ENCODE measurements at places on chromosomes 12 and 14.
A peak's percentile ranks its signal among the peaks of the same experiment; 100 is the strongest.

GRCh38 chr12:103765322-103765721 is 75.7 kb downstream of the NT5DC3 start:
- DNase-seq: no peak

- no peak for DNase-seq
Measured at GRCh38 chr12:5713599-5714081, 231.4 kb downstream of the ANO2 start.

GRCh38 chr14:71964716-71965115 is 32.5 kb downstream of the RGS6 start:
- DNase-seq: no peak

GRCh38 chr12:50633955-50634354 is 129.2 kb downstream of the DIP2B start:
- DNase-seq: peak; percentile 34

DNA sequence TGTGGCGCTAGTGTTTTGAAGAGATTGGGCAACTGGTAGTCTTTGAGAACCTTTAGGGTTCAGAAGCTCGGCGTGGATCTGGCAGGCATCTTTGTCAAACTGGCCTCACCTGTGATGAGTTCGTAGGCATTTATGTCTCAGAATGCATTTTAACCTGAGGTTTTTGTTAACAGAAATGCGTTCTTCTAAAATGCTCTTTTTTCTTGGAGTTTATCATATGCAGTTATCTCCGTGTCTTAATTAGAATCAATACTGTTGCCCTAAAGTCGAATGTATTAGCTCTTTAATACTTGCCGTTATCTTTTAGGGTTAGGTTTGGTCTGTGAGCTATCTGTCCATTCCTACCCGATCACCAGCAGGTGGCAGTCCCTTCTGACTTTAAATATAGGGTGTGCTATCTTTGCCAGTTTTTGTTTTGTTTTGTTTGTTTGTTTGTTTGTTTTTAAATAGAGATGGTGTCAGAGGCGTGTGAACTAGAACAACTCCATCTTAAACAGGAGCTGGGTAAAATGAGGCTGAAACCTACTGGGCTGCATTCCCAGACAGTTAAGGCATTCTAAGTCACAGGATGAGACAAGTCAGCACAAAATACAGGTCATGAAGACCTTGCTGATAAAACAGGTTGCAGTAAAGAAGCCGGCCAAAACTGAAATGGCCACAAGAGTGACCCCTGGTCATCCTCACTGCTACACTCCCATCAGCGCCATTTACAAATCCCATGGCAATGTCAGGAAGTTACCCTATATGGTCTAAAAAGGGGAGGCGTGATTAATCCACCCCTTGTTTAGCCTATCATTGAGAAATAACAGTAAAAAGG is 1.4 kb downstream of the ATF1 start:
- peak; percentile 44 for DNase-seq

DNA sequence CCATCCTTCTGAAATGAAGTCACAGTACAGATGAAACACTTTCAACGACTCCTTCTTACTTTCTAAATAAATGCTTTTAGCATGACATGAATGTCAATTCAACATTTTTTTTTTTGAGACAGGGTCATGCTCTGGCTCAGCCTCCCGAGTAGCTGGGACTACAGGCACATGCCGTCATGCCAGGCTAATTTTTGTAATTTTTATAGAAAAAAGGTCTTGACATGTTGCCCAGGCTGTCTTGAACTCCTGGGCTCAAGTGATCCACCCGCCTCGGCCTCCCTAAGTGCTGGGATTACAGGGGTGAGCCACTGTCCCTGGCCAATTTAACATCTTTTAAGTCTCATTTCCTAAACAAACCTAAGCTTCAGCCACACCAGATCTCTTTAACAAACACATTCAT is 16.4 kb downstream of the GALNT6 start:
- no peak for DNase-seq

- peak; percentile 14 for DNase-seq
Measured at GRCh38 chr14:74140374-74140850, 55.7 kb downstream of the LIN52 start.

GRCh38 chr14:33799705-33800570 is 150.9 kb downstream of the EGLN3 start:
- no peak for DNase-seq

DNA sequence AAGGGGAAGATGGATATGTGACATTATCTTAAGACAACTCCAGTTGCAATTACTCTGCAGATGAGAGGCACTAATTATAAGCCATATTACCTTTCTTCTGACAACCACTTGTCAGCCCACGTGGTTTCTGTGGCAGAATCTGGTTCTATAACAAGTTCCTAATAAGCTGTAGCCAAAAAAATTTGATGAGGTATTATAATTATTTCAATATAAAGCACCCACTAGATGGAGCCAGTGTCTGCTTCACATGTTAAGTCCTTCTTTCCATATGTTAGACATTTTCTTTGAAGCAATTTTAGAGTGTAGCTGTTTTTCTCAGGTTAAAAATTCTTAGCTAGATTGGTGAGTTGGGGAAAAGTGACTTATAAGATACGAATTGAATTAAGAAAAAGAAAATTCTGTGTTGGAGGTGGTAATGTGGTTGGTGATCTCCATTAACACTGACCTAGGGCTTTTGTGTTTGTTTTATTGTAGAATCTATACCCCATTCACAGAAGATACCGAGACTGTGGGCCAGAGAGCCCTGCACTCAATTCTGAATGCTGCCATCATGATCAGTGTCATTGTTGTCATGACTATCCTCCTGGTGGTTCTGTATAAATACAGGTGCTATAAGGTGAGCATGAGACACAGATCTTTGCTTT is 36.9 kb downstream of the PSEN1 start:
- peak; percentile 48 for DNase-seq

DNA sequence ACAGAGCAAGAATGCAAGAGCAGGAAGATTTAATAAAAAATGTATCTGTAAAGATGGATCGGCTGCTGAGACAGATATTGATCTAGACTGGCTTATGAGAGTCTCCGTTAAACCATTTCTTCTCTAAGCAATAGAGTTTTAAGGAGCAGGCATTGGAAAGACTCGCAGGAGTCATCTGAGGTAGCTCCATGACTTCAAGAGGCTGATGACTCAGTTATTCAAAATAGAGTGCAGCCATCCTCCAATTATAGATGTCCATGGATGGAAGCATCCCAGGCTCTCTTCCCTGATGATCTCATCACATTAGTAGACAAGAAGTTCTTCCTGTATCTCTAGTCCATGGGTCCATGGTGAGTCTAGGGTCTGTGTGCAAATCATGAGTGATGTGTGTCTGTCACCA is 638.3 kb upstream of the TMEM132C start:
- peak; percentile 29 for DNase-seq

- DNase-seq: no peak
Measured at GRCh38 chr12:3896801-3897351, 23.7 kb upstream of the PARP11 start.

DNA sequence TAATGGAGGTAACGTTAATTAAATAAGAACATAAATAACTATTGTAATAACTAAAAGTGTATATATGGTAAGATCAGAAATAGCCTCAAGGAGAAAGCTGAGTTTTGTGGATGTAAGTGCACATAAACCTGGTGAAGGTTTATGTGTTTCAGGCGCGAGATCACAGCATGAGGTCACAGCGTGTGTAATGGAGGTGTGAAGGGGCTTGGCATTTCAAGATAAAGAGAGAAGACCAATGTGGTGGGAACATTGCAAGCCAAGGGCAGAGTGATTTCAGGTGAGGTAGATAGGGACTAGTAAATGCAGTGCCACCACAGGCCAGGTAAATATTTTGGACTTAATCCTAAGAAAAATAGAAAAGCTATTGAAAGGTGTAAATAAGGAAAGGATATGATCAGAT is 21.7 kb upstream of the KICS2 start:
- DNase-seq: no peak

DNA sequence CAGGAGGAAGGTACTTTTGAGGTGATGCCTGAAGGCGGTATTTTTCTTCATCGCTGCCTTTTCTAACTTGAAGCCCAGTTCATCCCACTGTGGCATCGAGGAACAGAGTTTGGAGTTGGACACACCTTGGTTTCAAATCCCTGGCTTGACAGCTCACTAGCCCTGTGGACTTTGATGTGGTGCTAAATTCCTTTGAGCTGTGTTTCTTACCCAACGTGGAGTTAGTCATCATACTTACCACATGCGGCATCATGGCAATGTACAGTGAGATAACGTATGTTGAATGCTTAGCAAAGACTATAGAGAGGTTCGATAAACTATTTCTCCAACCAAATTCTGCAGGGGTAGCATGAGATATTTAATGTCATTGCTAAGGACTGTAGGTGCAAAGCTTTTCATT is 3.4 kb downstream of the PLEKHG3 start:
- no peak for DNase-seq

GRCh38 chr12:116592731-116593130 is 33.5 kb downstream of the MAP1LC3B2 start:
- peak; percentile 90 for DNase-seq

GRCh38 chr12:96242597-96242996 is 48.4 kb downstream of the ELK3 start:
- DNase-seq: no peak

GRCh38 chr12:89345376-89345775 is 6.9 kb downstream of the DUSP6 start:
- DNase-seq: no peak

DNA sequence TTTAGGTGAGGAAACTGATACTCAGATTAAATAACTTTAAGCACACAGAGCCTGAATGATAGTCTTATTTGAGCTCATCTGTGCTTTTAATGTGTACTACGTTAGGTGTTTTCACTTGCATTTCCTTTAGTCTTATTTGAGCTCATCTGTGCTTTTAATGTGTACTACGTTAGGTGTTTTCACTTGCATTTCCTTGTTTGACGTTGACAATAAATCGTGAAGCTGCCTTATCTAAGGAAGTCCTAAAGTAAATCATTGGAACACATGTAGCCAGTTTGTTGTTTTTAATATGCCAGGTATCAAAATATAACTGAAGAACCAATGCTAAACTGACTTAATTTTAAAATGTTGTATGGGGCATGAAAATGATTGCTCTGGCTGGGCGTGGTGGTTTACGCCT is 2.0 kb downstream of the RAP1B start:
- no peak for DNase-seq

DNA sequence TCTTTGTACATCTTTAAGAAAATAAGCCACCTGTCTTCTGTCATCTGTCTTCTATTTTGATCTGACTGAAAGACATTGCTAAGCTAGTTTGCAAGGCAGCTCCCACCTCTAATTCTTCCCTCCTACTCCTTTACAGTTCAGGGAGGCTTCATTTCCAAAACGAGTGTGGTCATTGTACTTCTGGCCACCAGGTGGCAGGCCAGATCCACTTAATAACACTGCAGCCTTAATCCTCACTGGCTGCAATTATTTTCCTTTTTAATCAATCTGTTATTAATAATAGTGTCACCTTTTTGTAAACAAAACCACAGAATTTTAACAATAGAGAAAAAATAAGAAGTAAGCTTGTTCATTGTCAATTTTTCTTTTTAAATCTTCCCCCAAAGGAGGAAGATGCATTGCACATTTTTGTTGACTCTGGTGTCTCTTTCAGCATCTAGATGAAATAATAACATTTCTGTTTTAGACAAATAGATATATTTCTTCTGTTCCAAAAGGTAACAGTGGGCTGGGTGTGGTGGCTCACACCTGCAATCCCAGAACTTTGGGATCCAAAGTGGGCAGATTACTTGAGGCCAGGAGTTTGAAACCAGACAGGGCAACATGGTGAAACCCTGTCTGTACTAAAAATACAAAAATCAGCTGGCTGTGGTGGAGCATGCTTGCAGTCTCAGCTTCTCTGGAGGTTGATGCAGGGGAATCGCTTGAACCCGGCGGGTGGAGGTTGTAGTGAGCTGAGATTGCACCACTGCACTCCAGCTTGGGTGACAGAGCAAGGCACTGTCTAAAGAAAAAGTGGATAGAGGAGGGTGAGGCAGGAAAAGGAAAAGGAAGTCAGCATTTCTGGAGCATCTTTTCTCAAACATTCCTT is 23.3 kb downstream of the GABARAPL1 start:
- DNase-seq: peak; percentile 4

- no peak for DNase-seq
Measured at GRCh38 chr12:88662961-88663360, 82.7 kb upstream of the KITLG start.

- no peak for DNase-seq
Measured at GRCh38 chr14:105168496-105168978, at the start of gene JAG2. Gene JAG2 (minus strand): TSS chr14:105168776. CDS start chr14:105168420, 356 bp downstream.

Measured in fibroblast of gingiva (primary cell).